GM23338 (cell line): ENCODE measurements at places on chromosomes 12 and 14.

GRCh38 chr12:88336076-88336739, 194.1 kb downstream of the TMTC3 start:
- no peak for DNase-seq

- no peak for DNase-seq
These were observed 106.3 kb downstream of the AKAP6 start for GRCh38 chr14:32435411-32435810.

GRCh38 chr14:85175556-85175955, 354.4 kb upstream of the FLRT2 start:
- DNase-seq: no peak

DNA sequence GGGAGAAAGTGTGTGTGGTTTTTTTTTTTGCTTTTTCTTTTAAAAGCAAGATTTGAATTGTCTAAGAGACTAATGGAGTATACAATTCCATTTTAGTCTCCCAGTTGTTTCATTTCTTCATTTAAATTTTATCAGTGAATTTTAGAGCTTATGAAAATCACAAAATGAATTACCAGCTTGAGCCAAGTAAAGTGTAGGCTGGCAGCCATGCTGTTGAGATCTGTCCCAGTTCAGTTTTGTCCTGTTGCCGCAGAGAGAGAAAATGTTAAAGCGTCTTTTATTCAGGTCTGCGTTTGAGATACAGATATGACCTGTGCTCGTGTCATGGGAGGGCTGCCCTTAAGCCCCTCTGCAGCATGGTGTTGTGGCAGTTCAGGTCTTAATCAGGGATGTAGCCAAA, 256.5 kb downstream of the IPO8 start:
- DNase-seq: no peak

DNA sequence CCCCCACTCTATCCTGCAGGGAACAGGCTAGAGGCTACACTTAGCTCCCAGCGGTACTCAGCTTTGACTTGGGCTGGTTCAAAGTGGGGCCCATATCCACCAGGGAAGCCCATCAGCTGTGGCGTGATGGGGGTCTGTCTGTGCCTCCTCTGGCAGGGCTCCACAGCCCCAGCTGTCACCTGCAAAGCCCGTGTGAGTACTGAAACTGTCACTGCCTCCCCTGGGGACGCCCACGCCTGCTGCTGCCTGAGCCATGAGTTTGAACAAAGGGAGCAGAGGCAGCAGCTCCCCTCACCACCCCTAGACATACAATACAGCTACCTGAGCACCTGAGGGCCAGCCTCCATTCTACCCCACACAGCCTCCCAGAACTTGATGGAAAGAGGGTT, 5.0 kb downstream of the REM2 start:
- DNase-seq: no peak

DNA sequence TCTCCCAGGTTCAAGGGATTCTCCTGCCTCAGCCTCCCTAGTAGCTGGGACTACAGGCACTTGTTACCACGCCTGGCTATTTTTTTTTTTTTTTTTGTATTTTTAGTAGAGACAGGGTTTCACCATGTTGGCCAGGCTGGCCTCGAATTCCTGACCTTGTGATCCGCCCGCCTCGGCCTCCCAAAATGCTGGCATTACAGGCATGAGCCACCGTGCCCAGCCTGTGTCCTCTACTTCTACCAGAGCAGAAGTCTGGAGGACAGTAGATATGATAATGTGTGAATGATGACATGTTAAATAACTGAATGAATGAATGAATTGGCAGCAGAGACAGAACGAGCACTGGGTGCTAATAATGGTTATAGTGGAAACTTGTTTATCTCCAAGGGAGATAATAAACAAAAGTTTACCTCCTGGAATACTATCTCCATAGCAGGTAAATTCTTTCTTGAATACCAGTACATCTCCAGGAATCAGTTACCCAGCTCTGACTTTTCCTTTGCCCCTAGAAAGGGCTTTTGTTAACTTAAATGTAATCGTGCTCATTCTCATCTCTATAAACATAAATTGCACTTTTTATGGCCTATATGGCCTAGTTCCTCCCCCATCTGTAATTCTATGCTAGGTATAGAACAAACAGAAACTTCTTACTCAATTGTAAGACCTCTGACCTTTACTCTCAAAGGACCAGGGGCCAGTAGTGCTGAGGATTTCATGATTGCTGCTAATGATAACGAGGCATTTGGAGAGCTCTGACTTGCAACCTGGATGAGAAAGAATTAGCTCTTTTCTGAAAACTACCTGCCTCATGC, 7.2 kb upstream of the LGALS3 start:
- DNase-seq: no peak

- DNase-seq: no peak
These were observed 115.1 kb downstream of the PRMT8 start for GRCh38 chr12:3606128-3606527.

DNA sequence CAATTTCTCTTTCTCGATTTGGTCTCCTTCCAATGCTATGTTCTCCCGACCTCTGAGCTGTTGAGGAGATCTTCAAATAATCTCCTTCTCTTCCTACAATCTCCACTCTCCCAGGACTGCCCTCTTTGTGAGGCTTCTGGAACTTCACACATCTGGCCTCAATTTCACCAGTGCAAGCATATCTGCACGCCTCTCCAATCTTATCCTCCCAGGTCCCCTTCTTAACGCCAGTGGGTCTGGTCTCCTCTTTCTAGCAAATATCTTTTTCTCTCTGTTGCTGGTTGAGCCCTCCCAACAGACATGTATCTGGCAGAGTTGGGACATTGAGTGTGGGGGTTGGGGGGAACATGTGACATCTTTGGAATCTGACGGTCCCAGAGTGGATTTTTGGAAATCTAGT, 17.9 kb downstream of the RTL1 start:
- no peak for DNase-seq

DNA sequence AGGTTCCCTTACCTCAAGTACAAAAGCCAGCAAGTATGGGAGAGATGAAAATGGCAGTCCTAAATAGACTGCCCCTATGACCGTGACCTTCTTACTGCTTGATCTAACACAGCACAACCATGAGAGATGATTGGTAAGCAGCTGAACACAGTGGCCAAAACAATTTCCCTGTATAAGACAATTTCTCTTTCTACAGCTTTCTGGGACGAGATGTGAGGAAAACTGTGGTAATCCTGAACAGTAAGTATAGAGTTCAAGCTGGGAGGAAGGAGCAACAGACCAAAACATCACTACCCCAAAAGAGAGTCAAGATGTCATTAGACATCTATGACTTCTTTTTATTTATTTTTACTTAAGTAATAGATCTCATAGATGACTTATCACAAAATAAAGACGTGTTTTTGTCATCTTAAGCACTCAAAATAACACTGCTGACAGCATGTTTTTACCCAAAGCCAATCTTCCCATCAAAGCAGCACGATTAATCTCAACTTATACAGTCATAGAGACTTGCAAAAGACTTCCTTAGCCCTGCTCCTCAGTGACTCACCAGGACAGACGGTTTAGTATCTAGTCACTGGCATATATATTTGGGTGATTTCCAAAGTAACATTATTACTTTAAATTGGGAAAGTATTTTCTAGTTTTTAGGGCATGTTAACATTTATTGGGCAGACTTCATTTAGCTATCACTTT, 3.7 kb downstream of the TMEM52B start:
- no peak for DNase-seq

GRCh38 chr12:21599143-21599999, 5.3 kb downstream of the GYS2 start:
- no peak for DNase-seq

GRCh38 chr14:68808696-68809480, 16.0 kb upstream of the ZFP36L1 start:
- no peak for DNase-seq

DNA sequence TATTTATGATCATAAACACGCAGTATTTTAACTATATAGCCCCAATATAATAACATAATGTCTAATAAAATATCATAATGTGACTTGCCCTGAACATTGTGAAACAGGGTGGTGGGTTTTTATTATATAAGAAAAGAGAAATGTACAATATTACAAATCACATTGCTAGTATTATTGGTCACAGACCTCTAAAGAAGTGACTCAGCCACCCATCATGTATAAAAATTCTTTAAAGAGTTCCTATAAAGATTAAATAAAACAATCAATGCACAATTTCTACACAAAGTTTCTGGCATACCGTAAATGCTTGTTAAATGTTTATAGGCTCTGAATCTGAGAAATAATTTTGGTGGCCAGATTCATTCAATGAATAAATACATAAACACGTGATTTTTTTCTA, 28.9 kb downstream of the ABCC9 start:
- DNase-seq: no peak

DNA sequence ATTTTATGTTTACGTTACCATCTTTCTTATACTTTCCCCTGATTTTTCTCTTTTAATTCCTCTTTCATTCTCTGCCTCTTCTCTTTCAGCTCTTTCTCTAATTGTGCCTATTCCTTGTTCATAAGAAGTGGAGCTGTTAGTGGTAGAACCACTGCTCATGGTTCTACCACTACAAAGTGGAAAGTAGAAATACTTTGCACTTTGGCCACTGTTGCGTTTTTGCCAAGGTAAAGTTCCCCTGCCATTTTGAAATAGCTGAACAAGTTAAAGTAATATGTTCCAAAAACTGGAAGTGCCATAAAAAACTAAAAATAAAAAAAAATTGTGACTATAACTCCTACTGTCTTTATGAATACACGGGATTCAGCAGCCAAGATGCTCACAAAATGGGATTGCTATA, 130.6 kb downstream of the MON2 start:
- no peak for DNase-seq

DNA sequence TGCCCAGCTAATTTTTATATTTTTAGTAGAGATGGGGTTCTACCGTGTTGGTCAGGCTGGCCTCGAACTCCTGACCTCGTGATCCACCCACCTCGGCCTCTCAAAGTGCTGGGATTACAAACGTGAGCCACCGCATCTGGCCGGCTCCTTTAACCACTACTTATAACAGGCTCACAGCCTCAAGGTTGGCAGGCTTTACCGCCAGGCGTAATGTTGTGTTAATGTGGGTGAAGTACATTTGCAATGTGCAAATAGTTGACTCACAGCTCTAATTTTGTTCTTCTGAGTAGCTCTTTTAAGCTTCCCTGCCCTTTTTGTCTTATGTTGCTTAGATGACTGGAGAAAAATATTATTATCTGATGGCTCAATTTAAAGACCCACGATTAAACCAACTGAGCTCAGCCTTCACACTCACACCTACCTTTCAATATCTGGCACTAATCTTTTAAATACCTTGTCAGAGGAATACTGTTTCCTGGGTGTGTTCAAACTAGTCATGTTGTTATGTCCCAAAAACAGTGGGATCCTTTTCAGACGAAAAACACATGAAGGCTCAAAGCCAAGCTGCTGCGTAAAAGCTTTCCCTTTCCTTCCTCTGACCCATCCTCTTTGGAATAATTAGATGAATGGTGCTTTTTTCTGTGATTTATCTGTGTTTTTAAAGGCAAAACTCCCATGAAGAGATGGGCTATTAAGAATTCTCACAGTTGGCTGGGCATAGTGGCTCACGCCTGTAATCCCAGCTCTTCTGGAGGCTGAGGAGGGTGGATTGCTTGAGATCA, 57.2 kb upstream of the USP44 start:
- peak; percentile 67 for DNase-seq

DNA sequence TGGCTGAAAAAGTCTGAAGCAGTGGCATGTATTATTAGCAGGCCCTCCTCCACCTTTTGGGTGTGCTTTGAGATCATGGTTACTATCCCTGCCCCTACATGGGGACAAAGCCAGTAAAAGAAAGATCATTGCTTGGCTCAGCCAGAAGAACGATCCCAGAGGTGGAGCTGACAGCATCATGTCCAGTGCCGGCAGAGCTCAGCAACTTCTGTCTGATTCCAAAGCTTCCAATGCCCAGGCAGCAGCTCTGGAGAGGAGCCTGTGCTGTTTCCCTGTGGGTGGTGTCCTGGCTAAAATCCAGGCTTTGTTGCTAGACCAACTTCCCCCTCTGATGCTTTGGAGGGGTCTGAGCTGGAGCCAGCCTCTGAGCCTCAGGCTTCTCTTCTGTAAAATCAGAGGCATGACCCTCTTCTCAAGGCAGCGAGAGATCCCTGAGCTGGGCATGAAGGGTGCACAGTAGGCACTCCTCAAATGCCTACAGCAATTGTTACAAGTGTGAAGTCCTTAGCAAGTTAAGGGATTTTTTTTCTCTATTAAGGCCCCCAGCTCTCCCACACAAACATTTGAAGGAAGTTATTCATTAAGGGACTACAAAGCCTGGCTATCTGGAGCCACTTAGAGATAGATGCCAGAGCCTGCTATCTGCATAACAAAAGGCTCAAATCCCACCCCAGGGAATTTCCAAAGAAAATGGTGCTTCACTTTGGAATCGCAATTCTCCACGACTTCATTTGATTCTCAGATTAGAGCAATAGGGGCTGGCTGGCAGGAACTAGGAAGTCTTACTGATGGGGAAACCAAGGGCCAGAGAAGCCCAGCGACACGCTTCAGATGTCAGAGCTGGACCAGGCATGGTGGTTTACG, 10.9 kb upstream of the GSC start:
- DNase-seq: peak; percentile 85

GRCh38 chr12:95282266-95282665, 64.7 kb downstream of the VEZT start:
- DNase-seq: no peak

- DNase-seq: no peak
These were observed 144.5 kb upstream of the FBXO33 start for GRCh38 chr14:39576736-39577135.

GRCh38 chr14:52020866-52021717, 31.7 kb downstream of the RTRAF start:
- peak; percentile 67 for DNase-seq

GRCh38 chr14:92258934-92259333, 64.0 kb upstream of the SLC24A4 start:
- DNase-seq: no peak

- peak; percentile 82 for DNase-seq
These were observed 34.3 kb upstream of the TTC7B start for GRCh38 chr14:90850487-90850886.

- no peak for DNase-seq
These were observed 415.8 kb downstream of the TMTC2 start for GRCh38 chr12:83102499-83102898.

DNA sequence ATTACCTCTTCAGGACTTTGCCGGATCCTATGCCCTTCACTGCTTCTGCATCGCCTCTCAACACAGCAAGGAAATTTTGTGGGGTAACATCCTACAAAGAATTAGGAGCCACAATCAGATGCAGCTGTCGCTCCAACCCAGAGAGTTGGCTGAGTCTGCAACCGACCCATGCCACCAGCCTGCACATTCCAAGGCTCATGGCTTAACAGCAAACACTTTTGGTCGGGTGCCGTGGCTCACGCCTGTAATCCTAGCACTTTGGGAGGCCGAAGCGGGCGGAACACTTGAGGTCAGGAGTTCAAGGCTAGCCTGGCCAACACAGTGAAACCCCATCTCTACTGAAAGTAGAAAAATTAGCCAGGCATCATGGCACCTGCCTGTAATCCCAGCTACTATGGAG, 32.3 kb downstream of the LGMN start:
- DNase-seq: no peak

GRCh38 chr14:102524451-102525218, 15.1 kb upstream of the ANKRD9 start:
- DNase-seq: peak; percentile 99
